T-helper 2 cell treated with Interferon-gamma antibody and Interleukin-4, amounts not matched to agents 5 μg/mL and 100 μg/mL, for 36 hours (primary cell): ENCODE measurements at places on chromosomes 2 and 18.
A peak's percentile ranks its signal among the peaks of the same experiment; 100 is the strongest.

DNA sequence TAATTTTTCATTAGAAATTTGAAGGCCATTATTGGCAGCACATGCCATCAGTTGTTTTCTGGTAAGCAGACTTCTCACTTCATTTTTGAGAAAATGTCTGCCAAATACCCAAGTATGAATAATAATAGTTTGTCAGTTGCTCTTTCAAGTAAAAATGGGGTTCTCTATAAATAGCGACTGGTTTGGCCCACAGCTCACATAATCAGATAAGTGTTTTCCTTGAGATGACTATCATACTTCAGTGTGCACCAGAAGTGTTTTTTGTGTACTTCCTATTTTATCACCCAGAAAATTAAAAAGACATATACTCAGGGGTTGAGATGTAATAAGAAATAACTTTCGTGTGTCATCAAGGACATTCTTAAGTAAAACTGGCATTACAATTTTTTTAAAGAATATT, 147.1 kb downstream of the PHLPP1 start:
- H3K4me1 ChIP-seq = peaks cover 56% of the 10 kb centered on the region
- peak overlapping the region; percentile 22 for H3K4me3 ChIP-seq
- peaks cover 18% of the 10 kb centered on the region for H3K36me3 ChIP-seq
- H3K27me3 ChIP-seq = no peaks in the 10 kb centered on the region

DNA sequence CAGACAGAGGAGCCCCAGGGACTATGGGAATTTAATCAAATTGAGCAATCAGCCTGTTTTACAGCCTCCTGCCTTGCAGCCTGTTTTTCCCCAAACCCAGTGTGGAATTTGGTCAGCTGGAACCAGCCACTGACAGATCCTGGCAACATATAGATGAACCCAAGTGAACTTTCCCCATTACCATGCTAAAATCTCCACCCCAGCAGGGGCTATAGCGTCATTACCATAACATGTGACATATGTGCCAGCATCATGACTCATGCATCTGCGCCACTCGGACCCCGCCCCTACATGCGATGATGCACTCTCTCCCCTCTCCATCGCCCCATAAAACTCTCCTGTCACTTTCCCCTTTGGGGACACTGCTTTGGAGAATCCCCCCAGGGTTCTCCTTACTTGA, 17.3 kb upstream of the FEZ2 start:
- H3K27ac ChIP-seq = no peak overlapping the region
- no peaks in the 10 kb centered on the region for H3K36me3 ChIP-seq
- H3K4me3 ChIP-seq = no peak overlapping the region

GRCh38 chr2:25161055-25161781, 7.2 kb downstream of the POMC start:
- peaks cover 26% of the 10 kb centered on the region for H3K27me3 ChIP-seq
- H3K36me3 ChIP-seq = peaks cover 2% of the 10 kb centered on the region
- peaks cover 10% of the 10 kb centered on the region for H3K4me1 ChIP-seq
- H3K4me3 ChIP-seq = peak overlapping the region; percentile 72

- no peak for DNase-seq
- H3K4me1 ChIP-seq = no peaks in the 10 kb centered on the region
- H3K36me3 ChIP-seq = no peaks in the 10 kb centered on the region
- no peak overlapping the region for H3K4me3 ChIP-seq
- H3K27ac ChIP-seq = no peak overlapping the region
- peaks cover 11% of the 10 kb centered on the region for H3K27me3 ChIP-seq
These were observed 139.5 kb downstream of the MYO5B start for GRCh38 chr18:50055488-50055887.

DNA sequence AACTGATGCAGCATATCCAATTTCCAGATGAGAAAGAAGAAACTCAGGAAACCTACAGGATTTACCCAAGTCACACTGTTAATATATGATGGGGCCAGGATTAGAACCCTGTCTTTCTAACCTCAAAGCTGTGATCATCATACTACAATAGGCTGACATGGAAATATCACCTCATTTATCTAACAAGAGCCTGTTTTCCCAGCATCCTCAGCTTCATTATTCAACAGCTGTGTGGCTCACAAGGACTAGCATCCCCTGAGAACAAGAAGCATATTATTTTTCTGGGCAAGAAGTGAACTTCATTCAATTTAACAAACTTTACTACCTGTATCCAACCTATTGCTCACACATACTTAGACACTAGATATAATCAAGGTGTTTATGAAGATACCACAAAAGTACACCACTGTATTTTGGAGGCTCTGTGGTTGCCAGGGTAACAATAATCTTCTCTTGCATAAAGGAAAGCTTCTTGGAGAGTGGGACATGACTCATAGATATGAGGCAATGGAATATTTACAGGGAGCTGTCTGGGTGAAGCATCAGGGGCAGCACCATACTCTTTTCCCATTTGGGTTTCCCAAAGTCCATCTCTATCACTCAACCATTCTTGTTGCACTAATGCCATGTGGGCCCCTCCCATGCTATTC, 218.2 kb downstream of the RAD51AP2 start:
- DNase-seq = no peak
- H3K27ac ChIP-seq = no peak overlapping the region
- no peaks in the 10 kb centered on the region for H3K27me3 ChIP-seq
- no peak overlapping the region for H3K4me3 ChIP-seq
- no peaks in the 10 kb centered on the region for H3K4me1 ChIP-seq

- peak overlapping the region; percentile 98 for H3K27ac ChIP-seq
- peaks cover 92% of the 10 kb centered on the region for H3K4me1 ChIP-seq
- no peaks in the 10 kb centered on the region for H3K27me3 ChIP-seq
- DNase-seq = peak; percentile 75
These were observed 31.8 kb downstream of the ARHGAP25 start for GRCh38 chr2:68766376-68766845.
